ENCODE measurements at places on chromosomes 2 and 18.

GRCh38 chr2:130963849-130964793, 127.4 kb downstream of the ARHGEF4 start:
- no peak for DNase-seq

- no peak for DNase-seq
These were observed 19.0 kb downstream of the RPL37A start for GRCh38 chr2:216517447-216518225.

DNA sequence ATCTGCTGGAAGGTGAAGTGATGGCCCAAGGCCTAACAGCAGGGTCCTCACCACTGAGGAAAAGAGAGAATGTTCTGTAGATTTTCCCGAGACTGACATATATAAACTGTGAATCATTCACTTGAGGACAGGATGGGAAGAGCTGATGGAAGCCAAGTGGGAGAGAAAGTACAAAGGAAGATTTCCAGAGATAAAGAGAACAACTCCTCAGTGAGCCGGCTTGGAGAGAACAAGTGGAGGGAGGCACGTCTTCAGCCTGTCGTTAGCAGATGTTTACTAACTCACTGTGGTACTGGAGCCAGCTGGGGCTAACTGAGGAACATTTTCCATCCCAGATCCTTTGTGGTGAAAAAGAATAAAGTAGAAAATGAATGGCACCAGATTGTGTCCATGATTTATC, 552.9 kb upstream of the TNP1 start:
- DNase-seq, result no peak

GRCh38 chr18:5393779-5394178, 98.3 kb upstream of the ZBTB14 start:
- DNase-seq, result no peak

DNA sequence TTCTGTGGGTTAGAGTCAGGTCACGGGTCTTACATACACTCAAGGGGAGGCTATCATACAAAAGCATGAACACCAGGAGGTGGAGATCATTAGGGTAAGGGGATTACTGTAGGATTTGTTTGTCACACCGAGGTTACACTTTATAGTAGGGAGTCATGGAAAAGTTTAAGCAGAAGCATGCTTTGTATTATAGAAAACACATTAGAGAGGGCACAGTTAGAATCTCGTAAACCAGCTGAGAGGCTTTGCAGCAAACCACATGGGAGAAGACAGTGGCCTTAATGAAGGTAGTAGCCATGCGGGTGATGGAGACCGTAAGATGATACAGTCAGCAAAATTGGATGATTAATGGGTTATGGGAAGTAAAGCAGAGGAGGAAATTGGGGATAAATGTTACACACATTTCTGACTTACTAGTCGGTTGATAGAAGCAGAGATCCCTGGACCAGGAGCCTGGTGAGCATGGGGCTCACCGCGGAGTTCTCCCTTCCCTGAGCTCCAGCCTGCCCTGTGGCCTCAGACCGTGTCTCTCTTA, 75.6 kb downstream of the MAPRE2 start:
- DNase-seq, result no peak

- DNase-seq, result no peak
These were observed 199.9 kb upstream of the FN1 start for GRCh38 chr2:215635788-215636139.

- DNase-seq, result no peak
These were observed 32.3 kb downstream of the KLHL29 start for GRCh38 chr2:23417310-23417709.

DNA sequence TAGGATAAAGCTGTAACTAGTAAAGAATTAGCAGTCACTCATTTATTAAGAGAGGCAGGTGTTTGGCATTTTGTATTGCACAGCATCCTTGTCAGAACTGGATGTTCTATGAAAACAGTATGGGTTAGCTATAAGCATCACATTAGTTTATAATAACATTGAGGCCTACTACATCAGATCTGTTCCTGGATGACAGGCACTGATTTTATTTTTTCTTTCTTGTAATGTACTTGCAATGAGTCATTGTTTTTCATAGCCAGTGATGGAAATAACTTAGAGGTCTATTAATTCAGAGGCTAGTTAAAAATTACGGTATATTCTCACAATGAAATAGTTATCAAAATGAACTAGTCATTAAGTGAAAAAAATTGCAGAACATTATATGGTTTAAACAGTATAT, 13.0 kb upstream of the RMDN2 start:
- DNase-seq, result no peak

- DNase-seq, result no peak
These were observed 38.7 kb upstream of the UXS1 start for GRCh38 chr2:106232638-106233349.

DNA sequence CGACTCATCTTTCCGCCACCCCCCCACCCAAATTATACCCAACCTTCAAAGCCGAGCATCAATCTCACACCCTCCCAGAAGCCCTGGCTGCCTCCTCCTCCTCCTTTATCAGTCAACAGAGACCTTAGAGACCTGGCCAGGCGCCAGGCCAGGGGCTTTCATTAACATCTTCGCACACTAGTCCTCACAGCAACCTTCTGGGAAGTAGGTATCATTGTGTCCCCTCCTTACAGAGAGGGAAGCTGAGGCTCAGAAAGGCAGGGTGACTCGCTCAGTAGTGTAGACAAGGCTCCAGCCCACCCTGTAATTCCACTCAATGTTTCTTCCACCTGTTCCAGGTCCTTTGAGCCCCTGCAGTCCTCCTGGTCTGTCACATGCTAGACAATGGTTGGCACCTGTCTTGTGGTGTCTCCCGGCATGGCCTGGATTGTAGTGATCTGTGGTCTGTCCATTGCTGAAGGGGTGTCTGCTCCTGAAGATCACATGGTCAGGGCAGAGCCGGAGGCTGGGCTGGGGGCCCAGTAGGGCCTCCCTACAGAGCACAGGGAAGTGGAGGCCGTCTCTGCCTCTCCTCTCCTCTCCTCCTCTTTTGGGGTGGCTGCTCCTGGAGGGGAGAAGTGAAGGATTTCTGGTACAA, 36.0 kb downstream of the KLHL29 start:
- DNase-seq, result no peak

- DNase-seq, result no peak
These were observed 2036.5 kb upstream of the CELF4 start for GRCh38 chr18:39602131-39602530.

DNA sequence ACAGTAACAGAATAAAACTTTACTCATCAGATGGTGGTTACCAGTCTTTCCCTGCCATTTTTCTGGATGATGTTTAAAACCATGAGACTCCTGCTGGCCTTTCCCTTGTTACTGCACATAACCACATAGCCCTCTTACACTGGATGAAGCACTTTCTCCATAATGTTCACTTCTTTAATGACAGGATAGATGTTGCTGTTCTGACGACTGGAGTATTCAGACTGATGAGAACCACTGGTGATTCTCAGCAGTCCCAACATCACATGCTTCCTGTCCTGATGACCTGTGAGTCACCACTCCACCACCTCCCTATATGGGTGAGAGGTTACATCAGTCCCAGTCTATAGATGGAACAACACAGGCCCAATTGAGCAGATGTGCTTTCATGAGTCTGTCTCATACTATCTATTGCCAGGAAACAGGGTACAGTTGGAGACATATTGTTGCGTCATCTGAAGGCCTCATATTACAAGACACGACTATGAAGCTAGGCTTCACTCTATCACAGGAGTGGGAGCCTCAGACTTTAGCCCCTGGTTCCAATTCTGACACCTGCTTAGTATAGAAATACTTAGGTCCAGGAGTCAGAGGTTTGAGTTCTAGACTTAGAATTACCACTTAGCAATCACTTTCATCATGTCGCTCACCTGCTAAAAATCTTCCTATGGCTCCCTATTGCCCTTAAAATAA, 145.7 kb upstream of the KLF7 start:
- no peak for DNase-seq

DNA sequence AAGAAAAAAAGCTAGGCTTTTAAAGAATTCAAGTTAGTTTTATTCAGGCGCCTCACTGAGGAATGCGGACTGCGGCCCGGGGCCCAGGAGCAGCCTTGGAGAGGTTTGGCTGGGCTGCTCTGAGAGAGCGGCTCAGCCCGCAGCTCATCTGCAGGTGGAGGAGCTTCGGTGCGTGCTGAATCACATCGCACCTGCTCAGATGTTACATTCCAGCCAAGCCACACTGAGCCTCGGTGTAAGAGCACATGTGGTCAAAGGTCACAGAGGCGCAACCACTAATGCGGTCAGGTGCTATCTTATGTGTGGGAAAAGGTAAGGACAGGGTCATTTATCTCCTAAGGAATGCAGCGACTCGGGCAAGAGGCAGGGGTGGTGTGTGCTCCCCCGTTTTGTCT, 17.1 kb upstream of the CNDP1 start:
- no peak for DNase-seq

- DNase-seq, result no peak
These were observed 28.9 kb upstream of the LMAN1 start for GRCh38 chr18:59387687-59388565.

GRCh38 chr18:4352746-4353551, 102.2 kb downstream of the DLGAP1 start:
- no peak for DNase-seq

GRCh38 chr2:121555008-121555407, 24.3 kb downstream of the RNU4ATAC start:
- no peak for DNase-seq

DNA sequence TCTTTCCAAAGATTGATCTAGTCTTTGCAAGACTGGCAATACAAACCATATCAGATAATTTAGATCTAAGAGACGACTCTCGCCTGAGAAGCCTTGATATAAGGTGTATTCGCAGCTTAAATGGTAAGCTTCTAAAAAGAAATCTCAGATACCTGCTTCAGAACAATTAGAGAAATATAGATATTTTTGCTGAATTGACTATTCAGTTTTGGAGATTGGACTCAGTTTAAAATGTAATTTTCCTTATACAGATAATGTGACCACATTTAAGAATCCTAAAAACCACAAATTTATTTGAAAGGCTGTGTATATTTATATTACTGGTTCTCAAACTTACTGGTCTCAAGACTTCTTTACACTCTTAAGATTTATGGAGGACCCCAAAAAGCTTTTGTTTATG, 15.4 kb downstream of the PAPOLG start:
- DNase-seq, result no peak

DNA sequence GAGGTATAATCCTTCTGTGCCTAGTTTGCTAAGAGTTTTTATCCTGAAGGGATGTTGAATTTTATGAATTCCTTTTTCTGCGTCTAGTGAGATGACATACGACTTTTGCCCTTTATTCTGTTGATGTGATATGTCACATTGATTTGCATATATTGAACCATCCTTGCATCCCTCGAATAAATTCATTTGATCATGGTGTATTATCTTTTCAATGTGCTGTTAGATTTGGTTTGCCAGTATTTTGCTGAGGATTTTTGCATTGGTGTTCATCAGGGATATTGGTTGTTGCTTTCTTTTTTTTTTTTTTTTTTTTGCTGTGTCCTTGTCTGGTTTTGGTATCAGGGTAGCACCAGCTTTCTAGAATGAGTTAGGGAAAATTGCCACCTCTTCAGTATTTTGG, 9.1 kb downstream of the GCC2 start:
- DNase-seq, result no peak

DNA sequence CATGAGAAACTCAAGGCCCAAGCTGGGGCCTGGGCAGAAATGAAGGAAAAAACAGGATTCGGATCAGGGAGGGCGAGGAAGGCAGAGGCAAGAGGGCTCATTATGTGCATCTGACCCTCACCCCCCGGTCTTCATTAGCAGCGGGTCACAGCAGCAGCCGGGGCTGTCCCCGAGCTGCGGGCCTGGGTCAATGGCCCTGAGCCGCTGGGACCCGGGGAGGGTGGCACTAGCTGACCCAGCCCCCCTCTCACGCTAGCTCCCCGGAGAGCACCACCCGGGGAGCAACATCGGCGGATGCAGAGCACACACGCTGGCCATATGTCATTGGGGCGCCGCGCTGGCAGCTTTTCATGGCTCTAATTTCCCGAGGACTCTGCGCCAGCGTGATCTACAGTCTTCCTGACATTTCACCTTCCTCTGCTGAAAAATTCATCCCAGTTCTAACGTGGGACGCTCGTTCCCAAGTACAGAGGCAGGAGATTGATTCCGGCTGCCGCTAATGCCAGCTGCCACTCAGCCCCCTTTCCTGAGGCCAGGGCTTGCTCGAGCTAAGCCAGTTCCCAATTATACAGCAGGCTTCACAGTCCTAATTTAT, 63.7 kb downstream of the EIPR1 start:
- DNase-seq, result no peak

GRCh38 chr18:69697689-69698088, 250.0 kb downstream of the CD226 start:
- DNase-seq, result no peak

GRCh38 chr2:2734308-2734707, 403.2 kb upstream of the MYT1L start:
- no peak for DNase-seq

DNA sequence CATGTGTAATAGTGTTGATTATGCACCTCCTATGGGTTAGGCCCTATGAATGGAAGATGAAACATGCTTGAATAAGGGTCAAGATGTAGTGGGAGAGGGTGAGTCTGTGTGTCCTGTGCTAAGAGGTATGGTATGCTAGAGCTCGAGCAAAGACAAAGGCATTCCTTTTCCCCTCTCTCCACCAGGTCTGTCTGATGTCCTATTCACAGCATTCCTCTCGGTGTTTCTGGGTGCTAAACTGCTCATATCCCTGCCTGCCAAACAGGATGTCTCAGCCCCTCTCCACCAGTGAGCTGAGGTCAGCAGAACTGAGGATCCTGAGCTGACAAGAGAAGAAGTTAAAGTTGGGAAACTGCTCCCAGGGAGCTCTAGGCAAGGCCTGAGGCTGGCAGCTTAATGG, 344.9 kb downstream of the TSN start:
- no peak for DNase-seq

DNA sequence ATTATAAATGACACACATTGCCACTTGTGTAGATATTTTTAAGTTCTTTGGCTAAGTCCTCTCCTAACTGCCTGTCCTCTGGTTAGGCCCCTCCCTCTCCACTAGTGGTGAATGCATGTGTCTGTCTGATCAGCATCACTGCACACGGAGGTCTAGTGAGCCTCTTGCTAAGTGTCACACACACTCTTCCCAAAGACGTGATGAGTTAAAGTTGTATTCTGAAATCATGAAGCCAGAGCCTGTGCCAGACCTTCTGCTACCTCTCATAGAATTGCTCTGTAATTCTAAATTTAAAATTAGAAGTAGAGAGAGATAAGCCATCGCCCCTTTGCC, 41.3 kb downstream of the RALB start:
- DNase-seq, result no peak

- no peak for DNase-seq
These were observed 251.3 kb downstream of the ANAPC1 start for GRCh38 chr2:111632661-111633060.

DNA sequence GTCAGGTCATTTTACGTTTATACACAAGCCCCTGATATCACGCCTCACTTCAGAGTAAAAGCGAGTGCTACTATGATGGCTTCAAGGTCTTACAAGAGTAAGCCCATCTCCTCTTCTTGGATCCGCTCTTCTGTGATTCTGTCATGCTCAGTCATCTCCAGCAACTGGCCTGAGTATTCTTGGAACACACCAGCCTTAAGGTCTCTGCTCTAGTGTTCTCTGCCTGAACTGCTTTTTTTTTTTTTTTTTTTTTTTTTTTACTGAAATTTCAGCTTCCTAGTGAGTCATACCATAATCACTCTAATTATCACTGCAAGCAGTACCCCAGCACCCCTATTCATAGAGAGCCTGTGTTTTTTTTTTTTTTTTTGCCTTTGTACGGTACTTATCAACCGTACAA, 1228.9 kb downstream of the CNTNAP5 start:
- no peak for DNase-seq

All from stimulated activated CD4-positive, alpha-beta T cell treated with anti-CD3 and anti-CD28 coated beads, Interleukin-1b, Interleukin-23, amount 100 ng/mL, for 4 hours (primary cell).